ENCODE measurements at places on chromosomes 13 and 19.
A peak's percentile ranks its signal among the peaks of the same experiment; 100 is the strongest.

DNA sequence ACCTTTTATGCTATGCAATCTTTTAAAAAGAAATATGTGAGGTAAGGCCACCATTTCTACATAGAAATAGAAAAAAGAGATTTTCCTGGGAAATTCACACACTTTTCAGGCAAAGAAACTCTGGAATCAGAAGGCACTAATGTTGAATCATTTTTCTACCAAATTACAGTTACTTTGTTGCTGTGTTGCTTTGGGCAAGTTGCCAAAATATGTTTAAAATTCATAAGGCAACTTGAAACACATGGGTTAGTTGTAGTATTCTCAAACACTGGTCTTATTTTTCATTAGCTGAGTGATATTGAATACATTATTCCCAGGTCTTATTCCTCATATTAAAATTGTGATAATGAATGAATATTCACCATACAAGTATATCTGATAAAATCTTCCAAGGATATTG, 195.0 kb upstream of the SLITRK1 start:
- DNase-seq: no peak

DNA sequence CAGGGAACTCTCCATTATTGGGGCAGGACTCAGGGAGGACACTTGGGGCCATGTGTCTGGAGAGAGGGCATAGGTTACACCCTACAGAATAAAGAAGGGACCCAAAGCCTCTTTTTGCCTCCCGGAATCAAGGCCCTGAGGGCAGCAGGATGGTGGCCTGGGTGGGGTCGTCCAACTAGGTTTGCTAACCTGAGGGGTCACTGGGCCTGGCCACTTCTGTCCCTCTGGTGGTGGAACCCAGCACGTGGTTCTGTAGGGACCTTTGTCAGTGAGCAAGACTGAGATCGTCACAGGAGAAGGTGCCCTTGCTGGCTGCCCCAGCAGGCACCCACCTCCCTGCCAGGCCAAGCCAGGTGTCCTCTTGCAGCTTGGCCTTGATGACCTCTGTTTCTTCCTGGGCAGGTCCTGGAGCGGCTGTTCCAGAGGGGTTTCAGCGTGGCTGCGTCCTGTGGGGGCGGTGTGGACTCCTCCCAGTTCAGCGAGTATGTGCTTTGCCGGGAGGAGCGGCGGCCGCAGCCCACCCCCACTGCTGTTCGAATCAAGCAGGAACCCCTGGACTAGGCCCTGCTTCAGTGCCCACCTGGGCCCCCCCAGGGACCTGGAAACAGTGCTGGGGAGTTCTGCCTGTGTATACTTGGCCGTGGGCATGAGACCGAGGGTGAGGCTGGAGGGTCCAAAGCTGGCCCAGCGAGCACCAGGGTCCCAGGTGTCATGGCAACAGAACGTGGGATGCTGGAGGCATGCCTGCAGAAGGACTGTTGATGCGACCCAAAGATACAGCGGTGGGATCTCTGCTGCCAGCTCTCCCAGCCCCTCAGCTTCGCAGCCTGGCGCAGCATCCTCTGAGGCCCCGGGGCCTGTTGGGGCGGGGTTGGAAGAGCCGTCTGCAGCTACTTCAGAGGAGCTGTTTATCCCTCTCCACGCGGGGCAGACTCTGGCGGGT, 16.0 kb downstream of the KCTD15 start:
- DNase-seq: no peak

DNA sequence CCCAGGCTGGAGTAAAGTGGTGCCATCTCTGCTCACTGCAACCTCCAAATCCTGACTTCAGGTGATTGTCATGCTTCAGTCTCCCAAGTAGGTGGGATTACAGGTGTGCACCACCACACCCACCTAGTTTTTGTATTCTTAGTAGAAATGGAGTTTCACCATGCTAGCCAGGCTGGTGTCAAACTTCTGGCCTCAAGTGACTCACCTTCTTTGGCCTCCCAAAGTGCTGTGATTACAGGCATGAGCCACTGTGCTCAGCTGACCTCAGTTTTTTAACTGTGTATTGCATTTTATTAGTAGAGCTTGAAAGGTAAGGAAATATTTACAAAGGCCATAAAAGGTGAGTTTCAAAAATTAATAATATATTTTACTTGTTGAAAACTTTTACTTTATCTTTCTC, 2.3 kb downstream of the ZNF726 start:
- DNase-seq: no peak

DNA sequence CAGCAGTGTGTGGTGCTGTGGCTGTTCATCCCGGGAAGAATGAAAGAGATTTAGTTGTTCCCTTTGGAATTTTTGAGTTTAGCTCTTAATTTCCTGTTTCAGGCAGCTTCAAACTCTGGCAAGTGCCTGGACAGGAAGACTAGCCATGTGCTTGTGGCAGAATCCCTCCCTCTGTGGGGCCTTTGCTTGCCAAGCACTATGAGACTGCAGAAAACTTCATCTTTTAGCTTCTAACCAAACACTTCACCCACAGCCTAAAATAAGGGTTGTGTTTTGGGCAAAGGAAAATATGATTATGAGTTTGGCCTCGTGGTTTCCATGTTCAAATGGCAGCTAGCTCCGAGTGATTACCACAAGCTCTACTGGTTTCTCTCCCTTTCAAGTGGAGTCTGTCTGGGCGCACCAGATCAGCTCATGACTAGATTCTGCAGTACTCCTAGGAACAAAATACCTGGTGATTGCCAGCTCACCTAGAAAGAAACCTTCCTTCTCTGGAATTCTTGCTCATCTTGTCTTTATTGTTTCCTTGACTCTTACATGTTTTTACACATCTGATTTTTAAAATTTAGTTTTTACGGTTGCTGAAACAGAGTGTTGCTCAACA, 707.5 kb downstream of the SLITRK6 start:
- DNase-seq: no peak

DNA sequence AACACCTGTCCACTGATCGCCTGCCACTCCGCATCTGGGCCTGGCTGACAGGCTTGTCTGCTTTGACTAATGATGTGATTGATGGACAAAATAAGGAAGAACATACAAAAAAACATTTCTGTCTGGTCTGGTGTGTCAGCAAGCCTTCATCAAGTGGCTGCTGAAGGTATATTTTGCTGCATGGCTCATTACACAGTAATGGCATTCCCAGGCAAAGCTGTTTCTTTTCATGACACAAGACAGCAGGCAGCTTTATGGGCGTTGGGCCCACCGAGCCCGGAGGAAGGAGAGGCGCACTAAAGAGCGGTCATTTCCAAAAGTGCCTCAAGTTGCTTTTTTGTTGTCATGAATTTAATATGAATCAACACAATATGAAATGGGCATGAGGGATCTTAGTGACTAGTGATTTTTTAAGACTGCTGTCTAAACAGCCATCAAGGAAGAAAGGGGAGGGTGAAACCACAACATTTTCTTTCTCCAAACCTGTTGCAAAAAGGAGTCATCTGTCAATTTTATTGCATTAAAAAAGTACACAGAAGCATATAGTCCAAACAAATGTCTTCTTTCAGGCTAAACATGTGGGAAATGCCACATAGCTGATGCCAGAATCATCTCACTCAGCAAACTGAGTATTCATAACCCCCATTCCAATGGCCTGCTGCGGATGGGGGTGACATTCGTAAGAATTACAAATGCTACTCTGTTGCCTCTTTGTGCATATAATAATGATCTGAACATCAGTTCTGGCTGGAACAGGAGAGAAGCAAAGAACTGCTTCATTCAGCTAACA, 476.6 kb downstream of the ZNF536 start:
- DNase-seq: no peak

DNA sequence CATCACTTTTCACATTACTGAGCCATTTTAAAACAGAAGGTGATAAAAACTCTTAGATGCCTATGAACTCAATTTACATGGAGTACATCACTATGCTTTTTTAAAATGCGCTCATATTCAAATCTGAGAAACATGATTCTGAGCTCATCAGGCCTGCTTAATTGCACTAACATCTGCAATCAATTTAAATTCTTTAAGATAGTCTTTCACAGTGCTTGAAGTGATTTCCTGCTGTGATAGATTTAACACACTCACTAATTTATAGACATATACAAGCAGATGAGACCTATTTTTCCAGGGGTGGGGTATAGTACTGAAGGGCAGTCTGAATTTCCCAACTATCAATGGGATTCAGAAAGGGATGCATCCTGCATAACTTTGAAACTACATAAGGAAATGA, 82.9 kb downstream of the DIAPH3 start:
- no peak for DNase-seq

GRCh38 chr19:49200238-49200862, 42.8 kb downstream of the TRPM4 start:
- peak; percentile 25 for DNase-seq
